ENCODE measurements at places on chromosomes 16 and 17.

DNA sequence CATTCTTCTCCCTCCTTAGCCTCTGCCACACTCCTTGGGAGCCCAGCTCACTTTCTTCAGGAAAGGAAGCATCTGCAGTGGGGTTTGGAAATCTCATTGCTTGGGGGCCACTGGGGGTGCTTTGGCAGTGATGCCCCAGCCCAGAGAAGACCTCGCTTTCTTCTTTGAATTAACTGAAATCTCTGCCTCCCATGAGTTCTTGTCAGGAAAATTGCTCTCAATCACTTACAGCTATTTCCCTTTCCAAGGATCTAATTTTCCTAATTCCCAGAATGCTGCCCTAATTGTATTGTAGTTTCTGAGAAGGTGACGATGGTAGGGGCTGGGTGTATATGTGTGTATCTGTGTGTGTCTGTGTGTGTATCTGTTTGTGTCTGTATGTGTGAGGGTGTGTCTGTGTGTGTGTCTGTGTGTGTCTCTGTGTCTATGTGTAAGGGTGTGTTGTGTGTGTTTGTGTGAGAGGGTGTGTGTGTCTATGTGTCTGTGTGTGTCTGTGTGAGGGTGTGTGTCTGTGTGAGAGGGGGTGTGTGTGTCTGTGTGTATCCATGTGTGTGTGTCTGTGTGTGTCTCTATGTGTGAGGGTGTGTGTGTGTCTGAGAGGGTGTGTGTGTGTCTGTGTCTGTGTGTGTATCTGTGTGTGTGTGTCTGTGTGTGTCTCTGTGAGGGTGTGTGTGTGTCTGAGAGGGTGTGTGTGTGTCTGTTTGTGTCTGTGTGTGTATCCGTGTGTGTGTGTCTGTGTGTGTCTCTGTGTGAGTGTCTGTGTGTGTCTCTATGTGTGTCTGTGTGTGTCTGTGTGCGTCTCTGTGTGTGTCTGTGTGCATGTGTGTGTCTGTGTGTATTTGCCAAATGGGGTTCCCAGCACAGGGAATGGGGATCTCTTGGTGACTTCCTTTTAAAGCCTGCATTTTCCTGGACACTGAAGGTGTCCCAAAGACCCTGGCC, 83.5 kb upstream of the DNAJA2 start:
- no peak for DNase-seq

DNA sequence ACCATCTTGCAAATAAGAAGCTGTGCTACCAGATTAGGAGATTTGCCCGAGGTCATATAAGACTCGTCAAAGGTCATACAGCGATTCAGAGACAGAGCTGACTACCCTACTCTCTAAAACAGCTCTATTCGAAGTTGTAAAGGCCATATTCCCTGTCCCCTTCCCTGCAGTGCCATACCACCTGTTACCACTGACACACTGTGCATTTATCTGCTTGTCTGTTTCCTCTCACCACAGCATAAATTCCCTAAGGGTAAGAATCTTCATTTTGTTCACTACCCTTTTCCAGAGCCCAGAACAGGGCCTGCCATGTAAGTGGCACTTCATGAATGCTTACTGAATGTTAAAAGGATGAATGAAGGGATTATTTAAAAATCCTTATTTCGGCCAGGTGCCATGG, 3.4 kb upstream of the KSR1 start:
- DNase-seq: no peak

DNA sequence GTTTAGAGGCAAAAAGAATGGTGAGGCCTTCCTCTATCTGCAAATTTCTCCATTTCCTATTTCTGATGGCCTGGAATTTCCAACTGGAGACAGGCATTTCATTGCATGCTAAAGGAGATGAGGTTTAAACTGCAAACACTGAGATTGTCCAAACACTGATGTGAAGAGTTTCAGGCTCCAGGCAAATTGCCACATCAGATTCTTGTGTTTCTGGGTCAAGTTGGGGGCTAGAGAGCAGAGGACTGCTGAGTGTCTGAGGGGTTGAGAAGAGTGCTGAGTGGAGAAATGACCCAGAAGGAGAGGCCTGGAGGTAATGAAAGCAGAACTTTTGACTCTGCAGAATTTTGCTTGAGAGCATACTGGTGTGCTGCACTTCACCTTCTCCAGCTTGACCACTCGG, 216.7 kb upstream of the MPHOSPH6 start:
- DNase-seq: no peak

DNA sequence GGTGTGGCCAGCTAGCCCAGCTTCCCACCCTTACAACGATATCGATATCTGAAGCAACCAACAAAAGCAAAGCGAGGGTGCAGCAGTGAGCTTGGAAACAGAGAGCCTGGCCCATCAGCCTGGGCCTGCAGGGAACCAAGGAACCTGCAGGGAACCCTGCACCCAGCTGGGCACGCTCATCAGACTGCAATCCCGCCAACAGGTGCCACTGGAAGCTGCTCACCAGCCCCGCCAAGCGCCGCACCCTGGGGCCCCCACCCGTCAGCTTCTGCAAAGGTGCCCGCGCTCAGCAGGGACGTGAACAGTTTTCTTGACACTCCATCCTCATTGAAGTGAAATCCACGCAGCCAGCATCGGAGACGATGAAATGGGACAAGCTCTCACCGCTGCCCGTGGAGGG, 250.7 kb downstream of the RBFOX3 start:
- no peak for DNase-seq

GRCh38 chr16:83963277-83964119, 4.5 kb upstream of the NECAB2 start:
- no peak for DNase-seq

DNA sequence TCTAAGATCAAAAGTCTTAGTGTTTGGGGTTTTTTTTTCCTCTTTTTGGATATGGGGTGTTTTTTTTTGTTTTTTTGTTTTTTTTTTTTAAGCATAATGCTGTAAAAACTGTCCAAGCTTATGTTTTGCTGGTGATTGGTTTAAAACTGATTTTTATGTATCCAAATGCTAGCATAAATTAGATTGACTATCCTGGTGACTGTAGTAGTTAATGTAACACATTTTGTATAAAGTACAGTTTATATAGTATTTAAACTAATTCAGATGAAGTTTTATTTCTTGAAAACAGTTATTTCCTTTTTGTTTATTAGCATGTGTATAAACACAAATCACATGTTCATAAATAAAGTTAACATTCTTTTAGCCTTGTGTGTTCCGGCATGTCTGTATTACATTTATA, 10.9 kb downstream of the RBBP6 start:
- no peak for DNase-seq

GRCh38 chr16:12917653-12918052, 16.3 kb downstream of the SHISA9 start:
- DNase-seq: no peak

- DNase-seq: no peak
These were observed 7.1 kb downstream of the MRM3 start for GRCh38 chr17:789160-789840.

- DNase-seq: peak; percentile 77
These were observed 28.0 kb downstream of the ZCCHC14 start for GRCh38 chr16:87464691-87465300.

- no peak for DNase-seq
These were observed 14.7 kb downstream of the ALOX15 start for GRCh38 chr17:4626734-4627256.

- no peak for DNase-seq
These were observed 1.3 kb downstream of the RAB37 start for GRCh38 chr17:74738051-74738996.

- no peak for DNase-seq
These were observed 117.8 kb downstream of the AATF start for GRCh38 chr17:37066322-37067255.

GRCh38 chr17:3834811-3835210, 11.2 kb downstream of the NCBP3 start:
- no peak for DNase-seq

Data from AG09319 (cell line).